ENCODE measurements at places on chromosomes 4 and X.
A peak's percentile ranks its signal among the peaks of the same experiment; 100 is the strongest.

DNA sequence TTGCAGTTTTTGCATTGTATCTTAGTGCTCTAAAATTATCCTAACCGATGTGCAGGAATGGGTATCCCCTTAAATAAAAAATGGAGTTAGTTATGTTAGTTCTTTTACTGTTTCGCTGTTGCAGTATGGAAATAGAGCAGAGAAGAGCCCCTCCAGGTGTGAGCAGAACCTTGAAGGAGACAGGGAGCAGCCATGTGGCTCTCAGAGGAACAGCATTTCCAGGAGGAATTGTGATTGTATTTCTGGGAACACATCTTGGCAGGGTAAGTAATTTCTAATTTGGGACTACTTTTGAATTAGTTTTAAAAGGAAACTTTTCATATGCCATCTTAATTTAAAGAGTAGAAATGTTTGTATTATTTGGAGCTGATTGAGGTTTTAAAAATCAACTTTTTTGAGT is 5.3 kb upstream of the CCDC158 start:
- DNase-seq, result no peak

GRCh38 chrX:4572691-4573090 is 859.2 kb upstream of the PRKX start:
- no peak for DNase-seq

DNA sequence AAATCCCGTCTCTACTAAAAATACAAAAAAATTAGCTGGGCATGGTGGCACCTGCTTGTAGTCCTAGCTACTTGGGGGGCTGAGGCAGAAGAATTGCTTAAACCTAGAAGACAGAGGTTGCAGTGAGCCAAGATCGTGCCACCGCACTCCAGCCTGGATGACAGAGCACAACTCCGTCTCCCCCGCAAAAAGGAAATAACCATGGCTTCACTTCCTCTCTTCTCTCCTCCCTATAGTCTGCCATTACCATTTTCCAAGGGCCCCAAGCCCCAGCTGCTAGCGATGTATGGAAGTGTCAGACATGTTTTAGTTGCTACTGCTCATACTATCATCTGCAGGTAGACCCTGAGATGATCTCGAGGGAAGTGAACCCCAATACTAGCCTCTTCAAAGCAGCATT is 177.3 kb upstream of the FAM9B start:
- no peak for DNase-seq

DNA sequence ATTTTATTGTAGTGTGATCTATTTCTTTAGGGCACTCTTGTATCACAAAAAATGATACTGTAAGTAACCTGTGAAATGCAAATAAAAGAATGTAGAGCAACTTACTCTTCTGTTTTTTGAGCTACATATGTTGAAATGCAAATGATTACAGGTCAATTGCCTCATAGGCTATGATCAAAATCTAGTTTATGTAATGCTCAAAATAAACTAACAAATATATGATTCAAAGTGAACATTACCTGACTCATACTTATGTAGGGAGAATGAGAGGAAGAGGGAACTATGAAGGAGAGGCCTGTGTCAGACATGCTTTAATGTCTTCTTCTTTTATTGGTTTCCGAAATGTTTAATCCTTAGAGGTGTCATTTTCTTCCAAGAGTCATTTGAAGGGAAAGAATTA is 5.0 kb upstream of the RPS6KA3 start:
- no peak for DNase-seq

GRCh38 chr4:14465507-14465906 is 536.8 kb upstream of the CPEB2 start:
- DNase-seq, result no peak

DNA sequence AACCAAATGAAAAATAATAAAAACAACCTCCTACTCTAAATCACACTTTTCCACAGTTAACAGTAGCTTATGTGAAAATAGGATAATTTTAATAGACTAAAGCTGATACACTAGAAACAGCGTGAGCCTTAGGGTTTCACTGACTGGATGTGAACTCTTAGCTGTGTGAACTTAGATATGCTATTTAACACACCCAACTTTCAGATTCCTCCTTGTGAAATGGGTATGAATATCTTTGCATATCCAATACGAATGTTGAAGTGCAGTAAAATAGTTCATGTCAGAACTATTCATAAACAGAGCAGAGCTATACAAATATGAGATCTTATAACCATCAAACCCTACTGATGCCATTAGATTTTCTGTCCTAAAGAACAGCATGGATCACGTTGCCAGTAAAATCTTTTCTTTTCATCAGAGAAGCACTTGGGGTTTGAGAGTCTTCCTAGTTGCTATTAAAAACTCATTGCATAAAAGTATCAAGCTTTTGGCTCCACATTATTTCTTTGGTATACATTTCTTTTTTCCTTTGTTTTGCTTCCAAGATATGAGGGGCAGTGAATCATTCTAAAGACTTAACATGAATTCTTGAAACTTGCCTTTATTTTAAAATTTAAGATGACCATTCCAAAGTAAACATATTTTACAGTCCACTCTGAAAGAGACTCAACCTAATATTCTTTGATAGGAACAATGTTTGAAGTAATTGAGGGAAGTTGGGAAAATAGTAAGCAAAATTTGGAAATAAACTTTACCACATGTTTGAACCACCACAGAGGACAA is 102.4 kb downstream of the CPE start:
- DNase-seq, result no peak

DNA sequence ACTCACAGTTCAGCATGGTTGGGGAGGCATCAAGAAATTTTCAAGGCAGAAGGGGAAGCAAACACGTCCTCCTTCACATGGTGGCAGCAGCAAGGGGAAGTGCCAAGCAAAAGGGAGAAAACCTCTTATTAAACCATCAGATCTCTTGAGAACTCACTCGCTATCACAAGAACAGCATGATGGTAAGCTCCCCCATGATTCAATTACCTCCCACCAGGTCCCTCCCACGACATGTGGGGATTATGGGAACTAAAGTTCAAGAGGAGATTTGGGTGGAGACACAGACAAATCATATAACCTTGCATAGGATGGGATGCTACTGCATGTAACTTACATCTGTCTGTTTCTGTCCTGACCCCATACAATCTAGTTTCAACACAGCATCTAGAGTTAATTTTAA is 511.8 kb upstream of the ARX start:
- DNase-seq, result no peak

GRCh38 chrX:86066998-86067397 is 19.6 kb upstream of the CHM start:
- DNase-seq, result peak; percentile 23

DNA sequence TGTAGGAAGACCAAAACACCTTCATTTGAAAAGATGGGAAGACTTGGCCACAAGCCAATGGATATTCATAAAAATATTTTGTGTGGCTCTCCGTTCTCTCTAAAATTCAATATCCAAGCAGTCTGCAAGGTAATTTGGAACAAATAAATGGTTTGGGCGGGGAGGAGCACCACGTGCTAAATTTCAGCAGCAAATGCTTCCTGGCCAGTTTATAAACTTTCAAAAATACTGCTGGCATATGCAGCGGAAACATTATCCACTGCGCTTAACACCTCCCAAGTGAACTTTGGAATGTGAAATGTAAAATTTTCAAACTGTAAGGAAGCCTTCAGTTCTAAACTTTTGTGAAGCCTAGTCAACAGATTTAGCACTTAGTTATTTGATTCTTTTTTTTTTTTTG is 191.0 kb downstream of the NSUN7 start:
- no peak for DNase-seq

DNA sequence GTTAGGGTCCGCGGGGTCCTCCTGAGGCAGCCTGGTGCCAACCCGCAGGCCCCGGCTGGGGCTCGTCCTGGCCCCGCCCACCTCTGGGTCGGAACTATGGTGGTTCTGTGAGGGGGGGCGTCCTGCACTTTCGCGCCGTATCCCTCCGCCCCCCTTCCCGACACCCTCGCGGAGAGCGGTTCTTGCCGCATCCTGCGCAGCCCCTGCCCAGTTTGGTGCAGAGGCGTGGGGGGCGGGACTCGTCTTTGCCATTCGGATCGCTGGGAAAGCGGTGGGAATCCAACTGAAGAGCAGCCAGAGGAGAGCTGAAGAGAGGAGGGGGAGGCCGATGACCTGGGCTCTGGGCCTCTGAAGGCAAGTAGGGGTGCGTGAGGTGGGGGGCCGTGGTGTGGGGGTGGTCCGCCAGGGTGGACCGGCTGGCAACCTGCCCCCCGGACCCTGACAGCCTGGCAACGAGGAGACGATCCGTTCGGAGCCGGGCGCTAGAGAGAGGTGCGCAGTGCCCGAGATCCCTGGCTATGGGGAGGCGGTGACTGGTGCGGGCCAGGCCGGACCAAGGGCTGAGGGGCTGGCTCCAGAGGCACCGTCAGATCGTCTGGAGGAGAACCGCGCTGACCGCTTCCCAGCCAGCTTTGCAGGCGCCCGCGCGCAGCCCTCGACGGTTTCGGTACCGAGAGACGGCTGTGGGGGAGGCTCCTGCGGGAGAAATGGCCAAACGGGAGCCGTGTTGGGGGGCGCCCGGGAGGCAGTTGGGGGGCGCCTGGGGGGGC is at the start of gene GPRASP1:
GPRASP1 (plus strand) TSS at position 242 of the 770 bp plus-strand sequence. CDS start 2,431 bp downstream, outside the sequence.
- peak; percentile 8 for DNase-seq
